ENCODE measurements at places on chromosomes 3 and 15. TPM values are rescaled to one million over a fixed set of nuclear protein-coding genes. Genes with fewer than 3 reads are reported as not detected.

CA12 gene
- 174 TPM for total RNA-seq

DNA sequence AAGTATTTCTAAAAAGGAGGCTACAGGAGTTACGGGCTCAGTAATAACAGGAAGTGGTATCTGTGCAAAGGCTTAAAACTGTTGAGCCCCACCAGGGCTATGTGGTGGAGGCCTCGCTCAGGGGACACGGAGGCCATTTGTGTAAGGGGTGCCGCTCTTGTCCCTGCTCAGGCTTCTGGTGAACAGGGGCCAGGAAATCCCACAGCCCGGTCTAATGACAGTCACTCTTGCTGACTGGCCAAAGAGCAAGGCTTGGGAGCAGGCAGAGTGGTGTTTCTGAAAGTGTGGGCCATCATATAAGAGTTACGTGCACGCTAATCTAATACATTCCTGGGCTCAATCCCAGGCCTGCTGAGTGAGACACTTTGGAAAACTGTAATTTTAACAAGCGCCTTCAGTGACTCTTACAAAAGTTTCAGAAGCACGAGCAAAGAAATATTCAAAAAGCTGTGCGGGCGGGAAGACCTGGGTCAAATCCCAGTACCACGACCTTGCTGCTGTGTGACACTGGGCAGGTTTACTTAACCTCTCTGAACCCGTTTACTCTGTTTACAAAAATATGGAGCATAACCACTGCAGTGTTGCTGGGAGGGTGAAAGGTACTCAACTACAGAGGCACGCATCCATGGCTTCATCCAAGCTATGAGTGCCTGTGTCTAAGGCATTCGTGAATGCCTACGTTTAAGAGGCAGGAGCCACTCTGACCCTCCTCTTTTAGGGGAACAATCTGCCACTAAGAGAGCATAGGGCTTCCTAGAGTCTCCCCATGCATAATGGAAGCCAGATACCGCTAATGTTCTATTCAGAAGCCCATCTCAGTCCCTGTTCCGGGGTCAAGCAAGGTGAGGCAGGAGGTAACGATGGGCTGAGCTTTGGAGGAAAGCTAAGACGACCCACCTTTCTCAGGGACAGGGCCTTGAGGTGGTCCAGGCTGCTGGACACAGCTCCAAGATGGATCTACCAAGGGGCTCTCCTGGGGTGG lies 2.0 kb downstream of the ATP10A start:
- peak; percentile 58 for DNase-seq

DNA sequence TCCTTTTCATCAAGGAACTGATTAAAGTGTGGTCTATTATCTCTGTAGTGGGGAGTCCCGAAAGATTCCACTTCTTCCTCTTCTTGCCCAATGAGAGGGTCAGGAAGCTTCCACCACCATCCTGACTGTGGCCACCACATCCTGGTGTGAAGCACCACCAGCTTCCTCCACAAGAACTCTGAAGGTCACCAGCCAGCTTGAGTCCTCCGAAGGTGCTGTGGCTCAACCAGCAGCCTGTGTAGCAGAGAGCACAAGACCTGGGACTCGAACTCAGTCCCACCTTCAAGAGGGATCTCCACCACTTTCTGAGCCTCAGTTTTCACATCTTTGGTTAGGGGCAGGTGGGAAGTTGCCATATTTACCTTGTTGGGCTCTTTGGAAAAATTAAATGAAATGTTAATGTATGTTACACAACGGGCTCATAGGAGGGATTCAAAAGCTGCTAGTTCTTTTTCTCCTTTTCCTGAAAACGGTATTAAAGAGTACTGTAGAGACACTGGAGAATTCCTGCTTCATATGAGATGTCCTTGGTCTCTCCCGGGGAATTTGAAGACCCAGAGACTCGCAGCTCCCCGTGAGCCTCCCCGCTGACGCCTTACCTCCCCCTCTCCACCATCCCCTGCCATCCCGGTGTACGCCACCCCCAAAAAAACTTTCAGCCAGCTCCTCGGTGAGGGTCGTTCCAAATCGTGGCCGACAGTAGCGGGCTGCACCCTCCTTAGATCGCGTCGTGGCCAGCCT lies 816 bp upstream of the ACAN start:
- no peak for DNase-seq

- no peak for DNase-seq
Observed at GRCh38 chr3:11430624-11431023, 158.4 kb downstream of the ATG7 start.

- DNase-seq = no peak
Observed at GRCh38 chr3:188090620-188091309, 63.2 kb upstream of the LPP start.

GRCh38 chr3:155553780-155554179 lies 191.1 kb downstream of the PLCH1 start:
- no peak for DNase-seq

ITIH1 gene
- total RNA-seq = not detected

DNA sequence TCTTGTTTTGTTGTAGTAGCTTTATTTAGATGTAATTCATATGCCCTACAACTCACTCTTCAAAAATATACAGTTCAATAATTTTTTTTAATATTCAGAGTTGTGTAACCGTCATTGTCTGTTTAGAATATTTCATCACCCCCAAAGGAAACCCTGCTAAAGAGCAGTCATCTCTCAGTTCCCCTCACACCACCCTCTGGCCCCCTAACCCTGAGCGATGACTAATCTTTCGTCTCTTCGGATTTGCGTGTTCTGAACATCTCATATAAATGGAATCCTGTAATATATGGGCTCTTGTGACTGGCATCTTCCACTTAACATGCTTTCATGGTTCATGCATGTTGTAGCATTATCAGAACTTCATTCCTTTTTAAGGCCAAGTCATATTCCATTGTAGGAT lies 183.8 kb downstream of the ATG7 start:
- peak; percentile 60 for DNase-seq

GRCh38 chr15:76328958-76329357 lies 7.6 kb upstream of the ISL2 start:
- peak; percentile 31 for DNase-seq

DNA sequence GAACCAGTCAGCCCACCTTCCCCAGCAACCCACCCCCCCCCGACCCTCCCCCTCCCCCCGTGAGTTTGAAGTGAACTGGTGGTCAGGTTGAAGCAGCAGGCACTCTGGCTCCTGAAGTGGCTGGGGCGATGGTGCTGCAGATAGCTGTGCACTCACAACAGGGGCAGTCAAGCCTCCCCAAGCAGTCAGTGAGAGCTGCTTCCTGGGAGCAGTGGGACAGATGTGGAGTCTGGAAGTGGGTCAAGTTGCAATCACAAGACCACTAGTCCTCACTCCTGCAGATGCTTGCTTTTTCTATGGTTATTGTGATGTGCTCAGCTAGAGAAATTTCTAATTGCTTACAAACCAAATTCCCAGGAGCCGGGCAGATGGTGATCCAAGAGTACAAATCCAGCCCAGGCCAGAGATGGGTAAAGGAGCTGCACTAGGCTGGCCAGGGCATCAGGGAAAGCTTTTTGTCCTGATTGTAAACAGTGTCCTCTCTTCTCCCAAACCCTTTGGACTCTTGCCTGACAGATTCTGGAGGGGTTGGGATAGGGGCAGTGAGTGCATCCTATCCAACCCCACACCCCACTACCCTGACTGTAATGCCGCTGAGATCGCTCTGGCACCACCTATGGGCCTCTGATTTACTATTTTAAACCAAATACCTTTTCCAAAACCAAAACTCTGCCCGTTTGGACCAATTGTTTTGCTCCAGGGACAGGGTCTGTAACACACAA lies 9.8 kb upstream of the CLPX start:
- peak; percentile 24 for DNase-seq

DNA sequence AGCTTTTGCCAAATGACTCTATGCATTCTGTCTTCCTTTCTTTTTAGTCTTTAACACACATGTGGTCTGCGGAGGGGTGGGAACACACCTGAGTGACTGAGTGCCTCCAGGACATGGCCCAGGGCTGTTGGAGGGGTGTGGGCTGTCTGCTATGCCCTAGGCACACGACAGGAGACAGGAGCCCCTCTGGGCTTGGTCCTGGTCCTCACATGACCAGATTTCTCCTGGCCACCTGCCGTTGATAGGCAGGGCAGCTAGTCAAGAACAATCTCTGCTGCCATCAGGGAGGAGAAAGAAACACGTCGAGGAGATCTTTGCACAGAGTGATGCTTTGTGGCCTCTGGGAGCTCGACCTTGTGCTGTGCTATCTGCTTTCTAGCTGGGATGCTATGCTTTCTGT lies 176.6 kb downstream of the KLF13 start:
- DNase-seq = no peak

- peak; percentile 79 for DNase-seq
Observed at GRCh38 chr15:51313074-51313393, 25.4 kb downstream of the CYP19A1 start.

- no peak for DNase-seq
Observed at GRCh38 chr3:72134989-72135451, 350.1 kb upstream of the PROK2 start.

DIPK2A gene
- 162 TPM for total RNA-seq

- DNase-seq = peak; percentile 31
Observed at GRCh38 chr3:126081618-126082361, 2.1 kb downstream of the SLC41A3 start.

GRCh38 chr3:194267744-194268653 lies 83.1 kb downstream of the CPN2 start:
- peak; percentile 57 for DNase-seq

DNA sequence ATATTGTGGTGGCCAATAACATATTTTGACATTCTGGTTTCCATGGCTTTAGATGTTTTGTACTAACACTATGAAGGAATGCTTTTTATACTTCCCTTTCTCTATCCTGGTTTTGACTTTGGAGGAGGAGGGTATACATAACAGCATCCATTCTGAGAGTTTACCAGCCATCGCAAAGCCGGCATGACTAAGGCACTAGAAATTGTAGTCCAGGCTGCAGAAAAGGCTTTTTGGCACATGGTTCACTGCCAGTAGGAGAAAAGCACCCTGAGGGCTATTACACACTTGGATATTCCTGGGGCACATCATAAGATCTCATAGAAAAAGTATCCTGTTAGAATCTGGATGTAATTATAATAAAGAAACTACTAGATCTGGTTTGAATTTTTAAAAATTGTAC lies 101.8 kb downstream of the STT3B start:
- DNase-seq = peak; percentile 66

- peak; percentile 94 for DNase-seq
Observed at GRCh38 chr3:111729087-111729846, 129.8 kb upstream of the PHLDB2 start.

- DNase-seq = no peak
Observed at GRCh38 chr3:59401924-59402323, 352.1 kb upstream of the CFAP20DC start.

- DNase-seq = no peak
Observed at GRCh38 chr15:57343048-57343447, 33.3 kb upstream of the CGNL1 start.

DNA sequence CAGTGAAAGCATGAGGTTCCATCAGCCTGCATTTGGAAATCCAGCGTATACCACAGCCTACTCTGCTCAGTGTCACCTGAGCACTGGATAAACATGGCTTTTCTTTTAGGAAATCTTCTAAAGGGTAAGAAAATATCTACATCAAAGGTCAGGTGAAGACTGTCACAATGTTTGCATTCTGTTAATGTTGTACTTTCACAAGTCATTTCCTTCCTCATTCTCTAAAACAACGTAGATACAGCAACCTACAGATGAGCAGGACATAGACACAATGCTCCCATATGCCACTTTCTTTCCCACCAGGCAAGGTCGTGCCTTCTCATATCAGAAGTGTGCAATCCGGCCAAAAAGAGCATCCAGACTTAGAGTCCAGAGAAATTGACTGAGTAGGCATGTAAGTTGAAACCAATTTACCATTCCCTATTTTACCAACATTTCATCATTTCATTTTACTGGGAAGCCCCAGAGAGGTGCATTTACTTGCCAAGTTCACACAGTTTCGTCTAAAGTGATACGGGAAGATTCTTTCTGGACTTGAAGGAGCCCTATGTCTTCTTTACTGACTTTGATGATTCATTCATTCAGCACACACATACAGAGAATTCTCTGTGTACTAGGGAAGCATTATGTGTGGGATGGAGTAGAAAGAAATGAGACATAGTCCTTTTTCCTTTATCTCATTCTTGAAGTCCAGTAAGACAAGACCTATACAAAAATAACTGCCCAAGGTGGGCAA lies 30.6 kb upstream of the LPP start:
- DNase-seq = peak; percentile 31

IL17RB gene
- not detected for total RNA-seq

DNA sequence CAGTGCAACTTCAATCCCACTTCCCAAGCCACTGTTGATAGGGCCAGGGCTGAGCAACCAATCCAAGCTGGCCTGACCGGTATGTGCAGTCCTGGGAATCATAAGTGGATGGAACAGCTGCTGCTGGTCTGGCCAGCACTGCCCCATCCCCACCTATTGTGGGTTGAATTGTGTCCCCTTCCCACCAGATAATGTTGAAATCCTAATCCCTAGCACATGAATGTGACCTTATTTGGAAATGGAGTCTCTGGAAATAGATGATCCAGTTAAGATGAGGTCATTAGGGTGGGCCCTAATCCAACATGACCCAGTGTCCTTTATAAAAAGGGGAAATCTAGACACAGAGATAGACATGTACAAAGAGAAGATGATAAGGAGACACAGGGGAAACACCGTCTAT lies 13.7 kb upstream of the PDIA5 start:
- DNase-seq = peak; percentile 43

- no peak for DNase-seq
Observed at GRCh38 chr15:29692527-29692926, 129.7 kb downstream of the TJP1 start.

CERS3 gene
- total RNA-seq = not detected

TRANK1 gene
- total RNA-seq = 123 TPM

GRCh38 chr3:177050501-177051237 lies 146.6 kb downstream of the TBL1XR1 start:
- peak; percentile 78 for DNase-seq

All from fibroblast of the aortic adventitia (primary cell).